ENCODE measurements at places on chromosomes 4 and X.
A peak's percentile ranks its signal among the peaks of the same experiment; 100 is the strongest.

DNA sequence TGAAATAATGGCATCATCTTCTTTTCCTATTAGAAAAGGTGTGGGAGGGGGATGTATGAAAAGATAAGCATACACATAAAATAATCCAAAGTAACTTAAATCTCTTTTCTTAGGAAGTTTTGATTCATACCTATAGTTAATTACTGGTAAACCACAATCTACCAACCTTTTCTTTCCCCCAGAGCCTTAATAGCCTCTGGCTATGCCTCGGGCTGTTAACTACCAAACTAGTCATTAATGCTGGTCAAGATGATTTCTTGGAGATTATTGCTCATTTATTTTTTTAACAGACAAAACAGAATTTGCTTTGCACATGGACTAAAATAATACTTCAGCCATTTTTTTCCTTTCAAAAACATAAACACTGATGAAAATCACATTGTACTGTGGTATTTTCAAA is 16.9 kb downstream of the NAA11 start:
- DNase-seq = no peak

GRCh38 chrX:21745756-21746155 is 12.2 kb downstream of the SMPX start:
- peak; percentile 9 for DNase-seq

GRCh38 chr4:139514382-139515059 is 41.5 kb downstream of the SETD7 start:
- DNase-seq = no peak

DNA sequence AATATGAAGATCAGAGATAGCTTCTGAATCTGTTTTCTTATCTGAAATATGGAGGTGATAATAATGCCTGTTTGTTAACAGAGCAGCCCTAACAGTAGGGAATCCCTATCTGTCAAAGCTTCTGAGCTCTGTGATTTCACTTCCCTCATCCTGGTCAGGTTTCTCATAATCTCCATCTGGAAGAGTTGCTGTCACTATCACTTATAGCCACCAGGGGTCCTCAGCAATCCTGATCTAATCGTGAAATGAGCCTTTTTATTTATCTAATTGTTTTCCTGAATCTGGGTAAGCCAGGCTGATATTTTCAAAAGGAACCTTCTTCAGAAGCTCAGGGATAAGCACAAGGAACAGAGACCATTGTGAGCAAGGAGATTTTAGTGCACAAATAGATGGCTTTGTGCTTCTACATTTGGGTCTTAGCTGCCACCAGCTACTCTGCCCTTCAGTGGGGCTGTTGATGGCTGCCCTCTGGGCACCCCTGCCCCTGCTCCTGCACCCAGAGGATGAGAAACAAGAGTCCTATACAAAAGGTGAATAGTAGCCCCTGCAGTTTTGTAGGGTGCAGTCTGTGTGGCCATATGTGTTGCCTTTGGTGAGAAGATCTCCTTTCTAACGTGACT is 196.4 kb upstream of the RADX start:
- no peak for DNase-seq

GRCh38 chr4:80240976-80241375 is 25.5 kb upstream of the FGF5 start:
- no peak for DNase-seq

GRCh38 chr4:111209706-111210105 is 586.8 kb upstream of the PITX2 start:
- no peak for DNase-seq
